Activated naive CD4-positive, alpha-beta T cell treated with anti-CD3 and anti-CD28 coated beads for 36 hours (primary cell): ENCODE measurements at places on chromosomes 4 and X.

- no peaks in the 10 kb centered on the region for H3K36me3 ChIP-seq
- no peaks in the 10 kb centered on the region for H3K4me1 ChIP-seq
- H3K27me3 ChIP-seq, result no peaks in the 10 kb centered on the region
- H3K4me3 ChIP-seq, result no peak overlapping the region
- H3K27ac ChIP-seq, result no peak overlapping the region
Observed at GRCh38 chr4:137082061-137082460, 450.2 kb downstream of the PCDH18 start.

- H3K36me3 ChIP-seq, result no peaks in the 10 kb centered on the region
- peak overlapping the region; percentile 25 for H3K4me3 ChIP-seq
- no peaks in the 10 kb centered on the region for H3K27me3 ChIP-seq
Observed at GRCh38 chr4:81505004-81505598, 33.4 kb upstream of the RASGEF1B start.

DNA sequence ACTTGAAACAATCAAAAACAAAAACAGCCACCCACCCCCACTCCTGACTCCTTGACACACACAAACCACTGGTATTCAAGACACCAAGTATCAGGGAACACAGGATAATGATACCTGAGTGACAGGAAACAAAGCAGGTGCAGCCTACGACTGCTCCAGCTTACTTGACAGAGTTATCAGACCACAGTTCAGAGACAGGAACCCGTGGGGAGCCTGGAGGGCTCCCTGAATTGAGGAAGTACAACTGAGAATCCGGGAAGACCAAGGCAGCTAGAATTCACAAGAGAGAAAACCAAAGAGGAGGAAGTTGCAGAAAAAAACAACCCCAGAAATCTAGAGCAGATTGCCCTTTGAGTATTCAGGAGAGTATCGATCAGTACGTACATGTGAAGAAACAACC, 20.5 kb downstream of the COMMD8 start:
- H3K4me3 ChIP-seq, result no peak overlapping the region
- no peak for DNase-seq
- no peaks in the 10 kb centered on the region for H3K27me3 ChIP-seq
- H3K4me1 ChIP-seq, result peaks cover 3% of the 10 kb centered on the region
- peaks cover 5% of the 10 kb centered on the region for H3K36me3 ChIP-seq
- no peak overlapping the region for H3K27ac ChIP-seq

DNA sequence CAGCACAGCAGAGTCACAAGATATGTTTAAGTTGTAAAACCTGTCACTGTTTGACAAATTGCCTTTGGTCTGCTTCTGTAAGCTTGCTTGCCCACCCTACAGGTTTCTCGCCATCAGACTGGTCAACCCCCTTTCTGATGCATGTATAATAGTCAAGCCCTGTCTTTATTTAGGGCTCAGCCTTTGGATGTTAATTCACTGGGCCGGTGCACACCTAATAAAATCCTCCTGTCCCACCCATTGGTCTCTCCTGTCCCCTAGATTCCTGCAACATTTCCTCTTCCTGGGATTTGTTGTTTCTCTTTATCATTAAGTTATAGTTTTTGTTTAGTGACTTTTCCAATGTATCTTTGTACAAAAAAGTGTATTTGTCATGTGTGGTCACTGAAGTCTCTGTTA, 38.2 kb downstream of the GLUD2 start:
- no peaks in the 10 kb centered on the region for H3K36me3 ChIP-seq
- no peaks in the 10 kb centered on the region for H3K4me1 ChIP-seq
- H3K4me3 ChIP-seq, result no peak overlapping the region
- DNase-seq, result no peak

GRCh38 chr4:143344041-143344440, 7.4 kb downstream of the GAB1 start:
- H3K36me3 ChIP-seq, result no peaks in the 10 kb centered on the region
- H3K4me3 ChIP-seq, result no peak overlapping the region
- peaks cover 29% of the 10 kb centered on the region for H3K27me3 ChIP-seq
- no peaks in the 10 kb centered on the region for H3K4me1 ChIP-seq
- no peak for DNase-seq

- no peak overlapping the region for H3K27ac ChIP-seq
- H3K4me3 ChIP-seq, result no peak overlapping the region
- H3K36me3 ChIP-seq, result peaks cover 48% of the 10 kb centered on the region
- no peaks in the 10 kb centered on the region for H3K4me1 ChIP-seq
- no peaks in the 10 kb centered on the region for H3K27me3 ChIP-seq
Observed at GRCh38 chr4:139515531-139515958, 40.5 kb downstream of the SETD7 start.

- H3K4me3 ChIP-seq, result no peak overlapping the region
- no peaks in the 10 kb centered on the region for H3K4me1 ChIP-seq
- no peaks in the 10 kb centered on the region for H3K27me3 ChIP-seq
Observed at GRCh38 chrX:143663755-143664154, 27.9 kb upstream of the SLITRK4 start.

DNA sequence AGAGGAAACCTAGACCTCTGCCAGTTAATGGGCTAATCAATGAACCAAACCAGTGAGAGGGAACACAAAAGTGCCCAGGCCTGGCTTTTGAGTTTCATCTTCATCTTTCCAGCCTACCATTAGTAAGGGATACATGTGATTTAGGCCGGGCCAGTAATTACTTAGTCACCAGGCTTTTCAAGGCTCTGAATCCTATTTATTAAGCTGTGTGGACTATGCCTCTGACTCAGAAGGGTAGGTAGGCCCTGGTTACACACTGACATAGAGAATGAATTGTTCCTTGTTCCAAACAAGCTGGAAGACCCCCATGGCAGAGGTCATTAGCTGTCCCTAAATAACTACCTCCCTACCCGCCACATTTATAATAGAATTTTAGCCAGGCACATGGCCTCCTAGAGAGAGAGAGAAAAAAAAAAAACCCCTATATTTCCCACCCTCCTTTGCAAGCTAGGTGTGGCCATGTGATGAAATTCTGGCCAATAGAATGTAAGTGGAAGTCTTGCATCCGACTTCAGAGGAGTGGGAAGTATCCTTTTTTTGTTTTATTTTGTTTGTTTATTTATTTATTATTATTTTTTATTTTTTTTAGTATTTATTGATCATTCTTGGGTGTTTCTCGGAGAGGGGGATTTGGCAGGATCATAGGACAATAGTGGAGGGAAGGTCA, 112.3 kb upstream of the BCOR start:
- no peak for DNase-seq
- no peaks in the 10 kb centered on the region for H3K27me3 ChIP-seq
- H3K4me1 ChIP-seq, result peaks cover 4% of the 10 kb centered on the region
- H3K27ac ChIP-seq, result no peak overlapping the region
- H3K4me3 ChIP-seq, result no peak overlapping the region

DNA sequence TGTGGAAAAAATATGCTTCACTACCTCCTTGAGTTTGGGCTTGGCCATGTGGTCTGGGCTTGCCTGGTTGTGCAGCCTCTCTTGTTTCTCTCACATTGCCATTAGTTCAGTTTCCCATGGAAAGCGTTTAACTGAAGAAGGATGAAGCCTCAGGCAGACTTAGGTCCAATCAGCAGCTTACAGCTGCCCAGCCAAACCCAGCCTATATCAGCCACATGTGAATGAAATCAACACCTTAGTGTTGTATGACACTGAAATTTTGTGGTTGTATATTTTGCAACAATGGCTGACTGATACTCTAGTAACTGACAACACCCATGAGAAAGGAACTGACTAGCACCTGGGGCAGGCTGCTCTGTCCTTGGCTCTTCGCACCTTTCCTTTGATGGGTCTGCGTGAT, 81.2 kb downstream of the KLF8 start:
- no peaks in the 10 kb centered on the region for H3K36me3 ChIP-seq
- no peak overlapping the region for H3K4me3 ChIP-seq
- H3K27ac ChIP-seq, result no peak overlapping the region
- no peaks in the 10 kb centered on the region for H3K27me3 ChIP-seq
- DNase-seq, result no peak

DNA sequence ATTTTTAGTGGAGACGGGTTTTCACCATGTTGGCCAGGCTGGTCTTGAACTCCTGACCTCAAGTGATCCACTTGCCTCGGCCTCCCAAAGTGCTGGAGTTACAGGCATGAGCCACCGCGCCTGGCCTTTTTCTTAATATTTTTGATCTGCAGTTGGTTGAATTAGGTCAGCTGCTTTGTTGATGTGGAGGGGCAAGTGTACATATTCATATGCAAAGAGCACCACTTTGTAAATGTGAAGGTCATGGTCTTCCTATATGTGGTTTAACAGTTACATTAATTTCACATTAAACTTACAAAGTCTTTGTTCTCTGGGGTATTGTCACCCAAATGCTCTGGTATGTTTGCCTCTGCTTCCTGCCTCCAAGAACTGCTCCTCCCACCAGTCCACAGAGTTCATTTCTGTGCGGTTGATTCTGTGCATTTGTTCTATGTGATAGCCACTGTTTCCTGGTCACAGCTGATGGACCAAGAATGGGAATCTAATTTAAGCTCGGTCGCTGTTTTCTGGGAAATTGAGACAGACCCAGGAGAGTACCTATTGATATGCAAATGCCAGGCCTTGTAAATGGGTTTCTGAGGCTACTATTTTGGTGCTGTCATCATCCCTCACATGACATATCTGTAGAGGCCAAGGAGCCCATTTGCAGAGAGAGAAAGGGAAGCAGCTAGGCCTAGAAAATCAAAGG, 26.9 kb upstream of the HPSE start:
- no peak overlapping the region for H3K27ac ChIP-seq
- DNase-seq, result no peak
- no peak overlapping the region for H3K4me3 ChIP-seq
- H3K36me3 ChIP-seq, result no peaks in the 10 kb centered on the region

DNA sequence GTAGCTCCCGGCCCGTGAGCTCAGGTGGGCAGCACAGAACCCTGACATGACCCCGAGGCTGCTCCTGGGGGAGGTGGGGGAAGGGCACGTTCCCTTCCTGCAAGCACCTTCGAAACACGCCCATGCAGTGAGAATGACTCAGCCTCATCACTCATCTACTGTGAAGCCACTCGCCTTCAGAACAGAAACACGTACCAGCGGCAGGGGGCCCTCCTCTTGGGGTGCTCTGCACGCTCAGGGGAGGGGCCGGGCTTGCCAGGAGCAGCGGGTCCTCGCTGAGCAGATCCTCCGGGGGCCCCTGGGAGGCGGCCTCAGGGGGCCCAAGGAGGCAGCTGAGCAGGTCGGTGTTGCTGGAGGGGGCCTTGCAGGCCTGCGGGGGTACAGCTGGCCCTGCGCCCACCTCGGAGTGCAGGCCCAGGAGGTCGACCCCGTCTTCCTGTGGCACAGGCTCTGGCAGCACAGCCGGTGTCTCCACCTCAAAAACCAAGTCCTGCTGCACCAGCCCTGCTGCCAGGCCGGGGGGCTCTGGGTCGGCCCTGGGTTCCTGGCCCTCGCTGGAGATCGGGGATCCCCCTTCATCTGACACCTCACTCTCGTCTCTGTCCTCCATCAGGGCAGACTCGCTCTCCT, 40.9 kb upstream of the CPLX1 start:
- H3K4me1 ChIP-seq, result no peaks in the 10 kb centered on the region
- H3K27ac ChIP-seq, result no peak overlapping the region
- H3K36me3 ChIP-seq, result peaks cover 34% of the 10 kb centered on the region
- H3K4me3 ChIP-seq, result no peak overlapping the region
- no peak for DNase-seq
- H3K27me3 ChIP-seq, result no peaks in the 10 kb centered on the region

GRCh38 chr4:81348778-81349094, 123.0 kb downstream of the RASGEF1B start:
- no peak for DNase-seq
- H3K36me3 ChIP-seq, result no peaks in the 10 kb centered on the region
- H3K4me1 ChIP-seq, result no peaks in the 10 kb centered on the region
- no peak overlapping the region for H3K27ac ChIP-seq
- H3K27me3 ChIP-seq, result peaks cover 21% of the 10 kb centered on the region

GRCh38 chr4:184662236-184662635, 12.7 kb downstream of the PRIMPOL start:
- H3K4me1 ChIP-seq, result no peaks in the 10 kb centered on the region
- no peaks in the 10 kb centered on the region for H3K27me3 ChIP-seq
- peaks cover 19% of the 10 kb centered on the region for H3K36me3 ChIP-seq
- DNase-seq, result no peak
- H3K27ac ChIP-seq, result no peak overlapping the region
- no peak overlapping the region for H3K4me3 ChIP-seq

DNA sequence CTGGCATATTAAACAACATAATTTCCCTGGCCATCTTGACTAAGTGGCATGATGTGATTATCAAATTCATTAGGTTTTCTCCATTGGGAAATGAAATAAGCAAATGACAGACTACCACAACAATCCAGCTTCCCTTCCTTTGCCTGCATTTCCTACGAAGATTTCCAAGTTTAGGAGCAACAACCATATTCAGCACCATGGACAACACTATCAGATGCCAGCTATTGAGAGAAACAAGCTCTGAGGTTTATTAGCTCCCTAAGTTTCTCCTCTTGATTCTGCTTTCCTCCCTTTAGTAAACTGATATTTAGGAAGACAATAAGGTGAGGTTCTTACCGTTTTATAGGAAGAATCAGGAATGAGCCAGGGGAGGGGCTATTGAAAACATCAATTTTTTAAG, 36.2 kb downstream of the DCX start:
- no peaks in the 10 kb centered on the region for H3K27me3 ChIP-seq
- no peaks in the 10 kb centered on the region for H3K36me3 ChIP-seq

DNA sequence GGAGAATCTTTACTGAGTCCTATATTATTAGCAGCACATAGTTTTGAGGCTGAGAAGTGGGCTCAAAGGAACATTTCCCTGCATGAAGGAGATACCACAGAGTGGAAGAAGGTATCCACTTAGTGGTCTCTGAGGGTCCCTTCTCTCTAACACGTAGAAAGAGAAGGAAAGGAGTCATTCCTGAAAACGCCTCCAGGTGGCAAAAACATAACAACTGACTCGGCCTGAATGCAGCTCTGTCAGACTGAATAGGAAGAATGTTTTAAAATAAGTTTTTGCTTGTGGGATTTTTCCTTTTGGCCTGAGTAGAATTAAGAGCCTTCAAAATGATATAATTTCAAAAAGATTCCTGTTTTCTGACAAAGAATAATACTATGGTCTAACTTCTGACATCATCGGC, 23.3 kb downstream of the RPGR start:
- no peaks in the 10 kb centered on the region for H3K4me1 ChIP-seq
- H3K27me3 ChIP-seq, result no peaks in the 10 kb centered on the region
- DNase-seq, result no peak
- no peak overlapping the region for H3K4me3 ChIP-seq

DNA sequence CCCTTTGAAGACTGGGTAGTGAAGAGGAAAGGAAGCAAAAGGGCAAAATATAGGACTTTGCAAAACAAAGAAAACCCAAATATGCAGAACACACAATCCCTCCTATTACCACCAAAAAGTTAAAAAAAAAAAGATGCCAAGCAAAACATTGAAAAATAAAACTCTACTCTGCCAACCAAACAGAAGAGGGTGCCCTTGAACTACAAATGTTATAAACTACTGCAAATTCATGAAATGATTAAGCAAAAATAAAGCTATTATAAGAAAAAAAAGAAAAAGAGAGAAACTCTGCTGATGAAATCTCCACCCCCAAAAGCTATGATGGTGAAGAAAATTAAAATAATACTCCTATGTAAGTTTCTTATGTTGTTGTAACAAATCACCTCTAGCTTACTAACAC, 168.5 kb upstream of the STK26 start:
- no peak for DNase-seq
- H3K4me1 ChIP-seq, result no peaks in the 10 kb centered on the region
- no peak overlapping the region for H3K4me3 ChIP-seq
- H3K36me3 ChIP-seq, result no peaks in the 10 kb centered on the region
